Mammary epithelial cell (primary cell): ENCODE measurements at places on chromosomes 16 and 17.

- DNase-seq: no peak
These were observed 359.5 kb downstream of the CDH8 start for GRCh38 chr16:61676740-61677139.

DNA sequence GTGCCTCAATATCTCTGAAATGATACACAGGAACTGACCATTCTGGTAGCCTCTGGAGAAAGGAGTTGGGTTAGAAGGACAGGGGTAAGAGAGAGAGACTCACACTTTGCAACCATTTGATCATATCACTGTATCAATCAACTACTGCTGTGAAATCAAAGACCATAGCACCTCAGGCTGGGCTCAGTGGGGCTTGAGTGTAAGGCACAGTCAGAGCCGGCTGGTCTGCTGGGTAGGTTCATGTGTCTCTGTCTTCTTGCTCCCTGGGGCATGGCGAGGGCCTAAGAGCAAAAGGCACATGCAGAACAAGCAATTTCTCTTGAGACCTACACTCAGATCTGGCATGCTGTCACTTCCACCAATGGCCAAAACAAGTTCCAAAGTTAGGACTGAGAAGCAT, 46.7 kb upstream of the C16orf82 start:
- DNase-seq: no peak

GRCh38 chr16:30984669-30985400, at the start of gene HSD3B7:
HSD3B7 (plus strand) TSS chr16:30985207; CDS start chr16:30985659, 452 bp downstream.
- peak; percentile 64 for DNase-seq

- DNase-seq: no peak
These were observed 41.4 kb downstream of the ACTG1 start for GRCh38 chr17:81470944-81471817.

DNA sequence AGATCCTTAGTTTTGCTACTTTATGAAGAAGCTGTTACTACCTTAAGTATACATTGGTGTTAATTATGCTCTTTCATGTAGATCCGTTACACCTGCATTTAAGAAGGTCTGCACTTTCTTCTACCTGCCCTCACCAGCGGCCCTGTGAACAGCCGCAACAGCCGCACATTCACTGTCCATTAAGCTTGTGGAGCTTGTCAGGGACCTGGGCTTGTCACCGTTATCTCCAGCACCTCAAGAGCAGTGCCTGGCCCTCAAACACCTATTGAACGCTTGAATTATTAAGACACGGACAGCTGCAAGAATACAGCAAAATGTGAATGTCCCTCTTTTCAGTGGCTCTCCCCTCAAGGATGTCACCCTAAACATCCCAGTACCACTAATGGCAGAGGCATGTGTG, 3.0 kb upstream of the MXRA7 start:
- DNase-seq: no peak
